ENCODE measurements at places on chromosomes 11 and 22. TPM values are rescaled to one million over a fixed set of nuclear protein-coding genes. Genes with fewer than 3 reads are reported as not detected.

Gene MAP6
- 190 TPM for polyA plus RNA-seq

Gene POTEH
- not detected for polyA plus RNA-seq

Gene LRRC10B
- polyA plus RNA-seq = 11.8 TPM

Gene PHOX2A
- polyA plus RNA-seq = 1.8 TPM

Gene C11orf21
- polyA plus RNA-seq = 0.39 TPM
